Subcutaneous preadipocyte (primary cell): ENCODE measurements at places on chromosomes 3 and 15. TPM values are rescaled to one million over a fixed set of nuclear protein-coding genes. Genes with fewer than 3 reads are reported as not detected.

GOLGA6D gene
- not detected in 2 replicates for total RNA-seq

FSD2 gene
- total RNA-seq, result not detected in 2 replicates

NFKBIZ gene
- 14.9 and 18.4 TPM in 2 replicates for total RNA-seq

APBA2 gene
- 2.3 and 2.9 TPM in 2 replicates for total RNA-seq

SH2D7 gene
- total RNA-seq, result not detected in 2 replicates
